ENCODE measurements at places on chromosomes 13 and 19.

DNA sequence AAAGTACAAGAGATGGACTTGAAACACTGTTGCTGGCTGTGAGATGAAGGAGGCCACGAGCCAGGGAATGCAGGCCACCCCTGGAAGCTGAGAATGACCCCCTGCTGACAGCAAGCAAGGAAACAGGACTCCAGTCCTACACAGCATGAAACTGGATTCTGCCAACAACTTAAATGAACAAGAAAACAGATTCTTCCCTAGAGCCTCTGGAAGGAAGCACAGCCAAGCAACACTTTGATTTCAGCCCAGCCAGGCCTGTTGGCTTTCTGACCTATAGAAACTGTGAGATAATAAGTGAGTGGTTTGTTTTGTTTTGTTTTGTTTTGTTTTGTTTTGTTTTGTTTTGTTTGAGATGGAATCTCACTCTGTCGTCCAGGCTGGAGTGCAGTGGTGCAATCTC lies 105.3 kb upstream of the CACNA1A start:
- DNase-seq: no peak

DNA sequence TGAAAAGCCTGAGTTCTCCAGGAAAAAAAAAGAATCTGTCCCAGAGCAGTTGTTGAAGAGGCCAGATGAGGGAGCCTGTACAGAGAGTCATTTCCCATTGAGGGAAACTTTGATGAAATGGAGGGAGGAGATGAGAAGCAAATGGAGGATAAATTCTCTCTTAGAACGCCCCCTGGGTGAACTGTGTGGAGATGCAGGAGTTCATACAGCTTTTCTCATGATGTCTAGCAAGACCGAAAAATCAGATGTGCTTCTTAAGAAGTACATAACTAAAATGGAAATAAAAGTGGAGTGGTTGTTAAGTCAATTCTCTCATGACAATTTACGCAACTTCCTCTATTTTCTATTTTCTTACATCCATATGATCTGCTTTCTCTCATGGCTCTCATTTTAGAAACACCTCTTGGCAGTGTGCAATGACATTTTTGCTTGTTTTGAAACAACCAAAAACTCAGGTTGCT lies 1263.1 kb downstream of the PCDH9 start:
- peak; percentile 22 for DNase-seq

GRCh38 chr13:94776956-94777355 lies 64.6 kb upstream of the SOX21 start:
- no peak for DNase-seq

DNA sequence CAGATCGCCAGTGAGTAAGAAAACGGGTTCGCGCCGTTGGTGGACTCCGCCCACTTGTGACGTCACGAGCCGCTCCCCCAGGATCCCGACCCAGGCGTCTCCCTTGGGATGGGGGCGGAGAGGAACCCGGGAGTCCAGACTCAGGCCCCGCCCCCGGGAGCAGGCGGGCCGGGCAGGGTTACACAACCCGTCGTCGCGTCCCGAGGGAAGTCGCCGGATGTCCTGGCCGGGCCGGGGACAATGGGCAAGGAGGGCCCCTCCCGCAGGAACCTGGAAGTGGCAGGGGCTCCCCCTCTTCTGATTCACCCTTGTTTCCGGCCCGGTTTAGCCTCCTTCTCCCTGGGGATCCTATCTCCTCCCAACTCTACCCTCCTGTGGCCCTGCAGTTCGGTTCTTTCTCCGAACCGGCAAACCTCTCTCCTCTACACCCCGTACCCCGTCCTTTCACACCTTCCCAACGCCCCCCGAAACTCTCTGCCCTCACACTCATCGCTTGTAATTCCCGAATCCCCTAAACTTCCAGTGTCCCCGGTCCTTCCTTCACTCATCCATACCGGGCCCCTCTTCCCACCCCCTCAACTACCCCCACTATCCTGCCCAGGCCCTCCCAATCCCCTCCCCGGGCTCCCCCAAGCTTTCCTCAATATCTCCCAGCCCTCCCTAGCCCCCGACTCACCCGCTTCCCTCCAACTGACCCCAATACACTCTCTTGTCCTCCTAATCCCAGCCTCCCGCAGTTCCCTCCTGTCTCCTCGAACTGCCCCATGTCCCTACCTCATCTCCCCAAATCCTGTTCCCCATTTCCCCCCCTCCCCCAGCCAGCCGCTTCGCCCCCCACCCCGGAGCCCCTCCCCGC lies 20.0 kb upstream of the ERCC1 start:
- peak; percentile 98 for DNase-seq

- DNase-seq: no peak
Observed at GRCh38 chr13:70424928-70425327, 316.7 kb upstream of the KLHL1 start.

DNA sequence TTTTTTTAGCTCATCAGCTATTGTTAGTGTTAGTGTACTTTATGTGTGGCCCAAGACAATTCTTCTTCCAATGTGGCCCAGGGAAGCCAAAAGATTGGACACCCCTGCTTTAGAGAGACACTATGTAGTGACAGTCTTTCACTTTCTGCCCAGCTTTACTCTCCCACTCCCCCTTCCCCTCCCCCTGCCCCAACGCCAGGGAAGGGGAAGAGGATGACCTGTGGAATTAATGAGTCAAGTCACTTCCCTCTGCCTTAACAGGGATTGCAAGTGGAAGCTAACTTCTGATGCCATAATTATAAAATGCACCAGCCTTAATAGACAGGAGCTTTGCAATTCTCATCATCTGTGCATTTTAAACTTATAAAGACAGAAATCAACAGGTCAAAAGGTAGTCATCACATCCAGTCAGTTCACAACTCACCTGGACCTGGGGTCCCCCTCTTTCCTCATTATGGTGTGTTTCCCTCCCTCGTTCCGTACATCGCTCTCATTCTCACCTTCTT lies 1.6 kb downstream of the ZNF415 start:
- no peak for DNase-seq

DNA sequence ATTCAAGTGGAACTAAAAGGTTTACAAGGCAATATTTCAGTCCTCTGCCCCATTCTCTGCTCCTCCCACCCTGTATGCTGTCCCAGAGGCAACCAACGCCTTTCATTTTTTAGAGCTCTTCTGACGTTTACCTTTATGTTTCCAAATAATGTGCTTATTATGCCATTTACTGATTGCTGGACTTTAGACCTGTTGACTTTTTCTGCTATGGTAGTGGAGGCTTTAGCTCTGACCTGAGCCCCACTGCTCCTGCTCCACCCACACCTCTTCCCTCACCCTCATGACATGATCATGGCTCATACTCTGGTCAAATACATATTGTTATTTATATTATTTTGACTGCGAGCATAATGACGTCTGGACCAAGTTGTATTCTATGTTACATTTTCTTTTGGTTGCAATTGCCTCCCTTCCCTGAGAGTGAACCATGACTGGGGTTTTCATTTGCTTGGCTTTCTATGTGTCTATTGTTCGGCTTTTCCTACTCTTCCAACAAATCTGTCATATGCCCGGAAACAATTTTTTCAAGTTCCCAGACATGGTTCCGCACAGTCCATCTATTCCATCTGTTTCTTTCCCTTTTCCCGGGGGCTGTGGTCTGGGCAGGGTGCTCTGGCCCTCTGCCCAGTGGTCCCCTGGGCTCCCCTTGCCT lies 31.4 kb upstream of the GJB6 start:
- DNase-seq: peak; percentile 26

- no peak for DNase-seq
Observed at GRCh38 chr19:46186101-46186716, 38.2 kb downstream of the IGFL2 start.

- DNase-seq: peak; percentile 30
Observed at GRCh38 chr19:12868540-12869112, 12.6 kb downstream of the DNASE2 start.
